Hepatocyte (in vitro differentiated cells): ENCODE measurements at places on chromosomes 12 and 14. TPM values are rescaled to one million over a fixed set of nuclear protein-coding genes. Genes with fewer than 3 reads are reported as not detected.

DNA sequence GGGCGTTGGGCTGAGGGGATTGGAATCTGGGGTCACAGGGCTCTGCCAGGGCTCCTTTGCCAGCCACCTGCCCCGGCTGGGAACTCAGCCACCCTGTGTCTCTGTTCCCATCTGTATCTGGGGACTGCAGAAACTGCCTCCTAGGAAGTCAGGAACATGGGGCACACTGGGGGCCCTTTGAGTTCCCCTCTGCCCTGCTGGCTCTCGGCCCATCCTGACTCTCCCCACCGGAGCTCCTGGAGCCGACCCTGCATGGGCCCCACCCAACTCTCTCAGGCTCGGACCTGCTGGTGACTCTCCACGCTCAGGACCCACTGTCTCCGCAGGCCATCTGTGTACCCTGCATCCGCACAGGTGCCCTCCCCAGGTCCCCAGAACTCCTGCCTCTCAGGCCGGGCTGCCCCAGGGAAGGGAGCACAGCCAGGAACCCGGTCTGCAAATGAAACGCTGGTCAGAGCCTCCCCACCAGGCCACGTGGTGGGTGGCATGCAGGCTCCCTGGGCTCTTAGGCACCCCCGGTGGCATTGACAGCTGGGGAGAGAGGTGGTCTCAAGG, 82.8 kb downstream of the KIF26A start:
- DNase-seq, result no peak

GRCh38 chr14:99189201-99189801, 82.7 kb downstream of the BCL11B start:
- no peak for DNase-seq

Gene PDE3A
- 52.0 and 61.6 TPM in 2 replicates for total RNA-seq

DNA sequence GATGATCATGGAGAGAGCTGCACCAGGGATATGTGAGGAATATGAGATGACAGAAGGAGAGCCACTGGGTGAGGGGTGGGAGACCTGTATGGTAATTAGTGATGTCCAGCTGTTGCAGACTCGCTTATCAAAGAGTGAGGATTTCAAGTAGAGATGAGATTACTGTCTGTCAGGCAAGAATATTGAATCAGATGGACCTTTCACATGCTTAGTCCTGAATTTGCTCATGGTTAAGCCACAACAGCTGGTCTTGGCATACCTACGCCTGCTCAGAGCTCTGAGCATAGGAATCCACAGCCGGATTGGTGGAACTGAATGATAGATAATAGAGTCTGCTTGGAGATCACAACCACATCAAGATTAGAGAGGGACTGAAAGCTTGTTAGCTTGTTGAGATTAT, 115.2 kb upstream of the ARHGAP5 start:
- no peak for DNase-seq

DNA sequence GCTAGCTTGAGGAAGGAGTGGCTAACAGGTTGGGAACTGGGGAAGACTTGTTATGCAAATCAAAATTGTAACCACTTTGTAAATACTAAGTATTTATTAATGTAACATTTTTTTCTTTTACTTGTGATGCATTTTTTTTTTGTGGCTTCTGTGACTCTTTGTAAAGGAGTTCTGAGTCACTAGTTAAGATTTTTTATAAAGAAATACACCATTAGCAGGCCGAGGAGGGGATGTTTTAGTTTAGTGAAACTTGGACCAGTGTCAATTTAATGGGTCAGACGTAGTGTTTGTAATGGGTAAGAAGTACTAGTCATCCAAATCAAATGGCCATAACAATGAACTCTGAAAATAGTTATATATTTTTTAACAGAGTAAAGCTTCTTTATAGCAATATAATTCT, 43.1 kb downstream of the AKAP6 start:
- DNase-seq, result no peak

GRCh38 chr12:124174451-124175348, 120.2 kb upstream of the RFLNA start:
- DNase-seq, result no peak

- DNase-seq, result peak; percentile 30
Observed at GRCh38 chr12:69583203-69583602, 2.1 kb upstream of the CCT2 start.

Gene FRS2
- 51.0 and 76.4 TPM in 2 replicates for total RNA-seq

GRCh38 chr12:121873216-121873569, 14.5 kb upstream of the HPD start:
- DNase-seq, result no peak

Gene RERGL
- total RNA-seq, result 0.70 and 0.80 TPM in 2 replicates

GRCh38 chr12:55724226-55724939, 4.2 kb downstream of the RDH5 start:
- peak; percentile 79 for DNase-seq

Gene IRAK3
- total RNA-seq, result 7.5 and 8.6 TPM in 2 replicates

GRCh38 chr14:89965839-89966238, 10.1 kb downstream of the TDP1 start:
- DNase-seq, result no peak

GRCh38 chr14:58100735-58101368, 51.2 kb downstream of the ARMH4 start:
- DNase-seq, result no peak

DNA sequence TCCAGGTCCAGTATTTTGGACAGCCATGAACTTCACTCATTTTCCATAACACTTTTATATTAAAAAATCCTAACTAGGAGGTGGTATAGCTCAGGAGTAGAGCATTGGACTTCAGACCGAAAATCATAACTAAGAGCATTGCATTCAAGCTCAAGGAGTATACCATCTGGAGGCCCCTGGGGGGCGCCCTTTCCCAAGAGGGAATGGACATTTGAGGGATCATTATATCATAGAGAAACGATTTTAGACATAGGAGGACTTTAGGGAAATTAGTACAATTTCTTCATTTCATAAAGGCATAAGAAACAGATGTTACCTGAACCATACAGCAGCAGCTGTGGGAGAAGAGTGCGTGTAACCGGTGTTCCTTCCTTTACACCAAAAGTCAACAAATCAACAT, 5.2 kb upstream of the ATG14 start:
- DNase-seq, result peak; percentile 34

GRCh38 chr14:89660166-89660565, 243.1 kb upstream of the FOXN3 start:
- peak; percentile 13 for DNase-seq

Gene NUDT14
- 47.4 and 47.7 TPM in 2 replicates for total RNA-seq

- no peak for DNase-seq
Observed at GRCh38 chr14:96243785-96244184, 12.2 kb upstream of the BDKRB1 start.

- DNase-seq, result peak; percentile 64
Observed at GRCh38 chr12:52280319-52280795, 5.9 kb downstream of the KRT86 start.

GRCh38 chr14:78451319-78451695, 281.1 kb downstream of the NRXN3 start:
- DNase-seq, result no peak

GRCh38 chr14:71175491-71175890, 268.2 kb downstream of the PCNX1 start:
- peak; percentile 53 for DNase-seq

DNA sequence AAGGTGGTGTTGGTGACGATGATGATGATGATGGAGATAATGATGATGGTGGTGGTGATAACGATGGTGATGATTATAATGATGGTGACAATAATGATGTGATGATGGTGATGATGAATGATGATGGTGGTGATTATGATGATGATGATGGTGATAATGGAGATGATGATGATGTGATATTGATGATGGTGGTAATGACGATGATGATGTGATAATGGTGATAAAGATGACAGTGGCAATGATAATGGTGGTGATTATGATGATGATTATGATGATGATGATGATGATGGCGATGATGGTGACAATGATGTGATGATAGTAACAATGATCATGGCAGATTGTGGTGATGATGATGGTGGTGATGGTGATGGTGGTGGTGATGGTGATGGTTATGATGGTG, 518.0 kb downstream of the GLT1D1 start:
- no peak for DNase-seq

DNA sequence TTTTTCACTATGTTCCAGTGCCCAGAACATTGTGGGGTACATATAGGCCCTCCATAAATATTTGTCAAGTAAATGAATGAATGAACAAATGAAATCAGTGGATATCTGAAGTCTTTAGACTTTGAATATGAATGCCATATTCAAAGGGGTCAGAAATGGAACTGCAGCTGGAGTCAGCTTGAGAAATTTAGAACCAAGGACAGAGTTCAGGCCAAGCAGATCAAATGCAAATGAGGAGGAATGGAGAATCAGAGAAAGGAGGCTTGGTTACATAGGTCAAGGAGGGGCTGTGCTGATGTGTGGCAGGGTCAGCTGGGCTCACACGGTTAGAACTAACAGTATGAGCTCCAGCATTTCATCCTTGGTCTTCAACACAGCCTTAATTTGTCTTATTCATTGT, 104.0 kb upstream of the SEL1L start:
- no peak for DNase-seq

Gene ACOT6
- total RNA-seq, result not detected in 2 replicates

Gene CCDC77
- 5.5 and 15.2 TPM in 2 replicates for total RNA-seq

Gene KLRD1
- total RNA-seq, result 0.24 and 0.30 TPM in 2 replicates

Gene DBX2
- total RNA-seq, result not detected in 2 replicates

DNA sequence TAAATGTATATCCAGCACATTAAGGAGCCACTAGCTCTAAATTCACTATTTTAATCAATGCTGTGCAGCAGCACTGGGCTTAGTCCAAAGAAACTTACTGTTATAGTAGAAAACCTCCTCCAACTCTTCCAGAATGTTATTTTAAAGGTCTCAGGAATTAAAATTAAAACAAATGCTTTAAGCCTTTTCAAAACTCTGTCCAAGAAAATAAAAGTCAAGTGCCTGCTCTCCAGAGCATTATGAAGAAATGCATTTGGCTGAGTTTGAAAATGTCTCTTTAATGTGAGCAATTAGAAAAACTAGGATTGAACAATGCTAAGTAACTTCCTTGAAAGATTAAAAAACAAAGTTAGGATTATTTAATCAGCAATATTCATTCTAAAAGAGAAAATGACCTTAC, 322.4 kb upstream of the DCN start:
- no peak for DNase-seq

GRCh38 chr12:54736549-54736948, 88.4 kb upstream of the DCD start:
- no peak for DNase-seq

- no peak for DNase-seq
Observed at GRCh38 chr12:101563212-101563611, 31.6 kb upstream of the MYBPC1 start.

GRCh38 chr14:66281036-66281776, 205.0 kb upstream of the CCDC196 start:
- peak; percentile 46 for DNase-seq

Gene PLD4
- total RNA-seq, result not detected in 2 replicates

Gene CPSF2
- 39.6 and 47.6 TPM in 2 replicates for total RNA-seq

Gene SLC7A8
- total RNA-seq, result 39.5 and 54.6 TPM in 2 replicates

- no peak for DNase-seq
Observed at GRCh38 chr12:115867854-115868253, 409.6 kb downstream of the MED13L start.

GRCh38 chr14:39469094-39469710, 37.0 kb upstream of the FBXO33 start:
- peak; percentile 24 for DNase-seq

Gene RPL10L
- not detected in 2 replicates for total RNA-seq

Gene PMCH
- total RNA-seq, result 1.3 TPM in 1 of 2 replicates, not detected in the other

- DNase-seq, result peak; percentile 83
Observed at GRCh38 chr12:122834104-122834920, 945 bp upstream of the HIP1R start.

DNA sequence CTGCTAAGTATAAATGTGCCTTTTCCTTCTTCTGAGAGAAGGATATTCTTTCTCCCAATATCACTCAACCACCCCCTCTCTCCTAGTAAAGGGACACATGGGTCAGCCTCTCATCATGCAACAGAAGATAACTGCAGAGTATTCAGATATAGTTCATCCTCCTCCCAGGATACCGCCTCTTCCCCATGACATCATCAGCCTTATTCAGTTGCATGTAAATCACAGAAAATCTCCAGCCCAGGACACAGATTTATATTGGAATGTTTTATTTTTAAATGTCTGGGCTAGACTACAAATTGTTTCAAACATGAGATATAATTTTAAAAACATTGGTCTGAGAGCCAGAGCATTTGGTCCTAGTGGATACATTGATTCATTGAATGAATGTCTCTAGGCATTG, 178.5 kb downstream of the C12orf42 start:
- no peak for DNase-seq

Gene FAM186B
- total RNA-seq, result 0.17 and 0.52 TPM in 2 replicates

- DNase-seq, result peak; percentile 38
Observed at GRCh38 chr12:19575337-19576243, 136.3 kb downstream of the AEBP2 start.

- no peak for DNase-seq
Observed at GRCh38 chr12:66194122-66194521, 5.1 kb downstream of the IRAK3 start.

Gene AQP6
- not detected in 2 replicates for total RNA-seq

Gene ATP5MC2
- total RNA-seq, result 252 and 329 TPM in 2 replicates
